ENCODE measurements at places on chromosomes 4 and X. TPM values are rescaled to one million over a fixed set of nuclear protein-coding genes. Genes with fewer than 3 reads are reported as not detected.

DNA sequence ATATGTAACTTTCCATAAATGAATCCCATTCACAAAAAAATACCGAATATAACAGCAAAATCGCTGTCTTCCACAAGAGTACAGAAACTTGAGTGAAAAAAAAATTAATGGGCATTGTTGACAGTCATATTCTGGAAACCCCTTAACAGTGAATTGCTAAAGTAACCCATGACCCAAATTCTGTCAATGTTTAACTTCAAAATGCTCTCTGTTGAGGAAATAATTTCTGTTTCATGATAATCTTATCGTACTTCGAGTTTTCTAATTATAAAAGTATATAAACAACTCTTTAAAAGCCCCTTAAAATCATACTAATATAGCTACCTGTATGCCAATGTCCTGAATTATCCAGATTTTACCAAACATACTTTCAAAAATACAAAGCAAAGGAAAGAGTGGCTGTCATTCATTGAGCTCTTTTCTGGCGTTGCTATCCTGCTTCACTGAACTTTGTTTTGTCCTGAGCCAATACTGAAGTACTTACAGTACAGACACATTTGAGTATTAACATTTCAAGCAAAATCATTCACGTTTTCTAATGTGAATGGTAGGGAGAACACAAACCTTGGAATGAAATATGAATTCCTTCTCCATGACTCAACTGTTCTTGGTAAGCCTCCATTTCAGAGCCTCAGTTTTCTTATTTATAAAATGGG is 2.4 kb downstream of the XAGE3 start:
- DNase-seq = no peak

- no peak for DNase-seq
These were observed 114.5 kb upstream of the RBPJ start for GRCh38 chr4:26206339-26206738.

DNA sequence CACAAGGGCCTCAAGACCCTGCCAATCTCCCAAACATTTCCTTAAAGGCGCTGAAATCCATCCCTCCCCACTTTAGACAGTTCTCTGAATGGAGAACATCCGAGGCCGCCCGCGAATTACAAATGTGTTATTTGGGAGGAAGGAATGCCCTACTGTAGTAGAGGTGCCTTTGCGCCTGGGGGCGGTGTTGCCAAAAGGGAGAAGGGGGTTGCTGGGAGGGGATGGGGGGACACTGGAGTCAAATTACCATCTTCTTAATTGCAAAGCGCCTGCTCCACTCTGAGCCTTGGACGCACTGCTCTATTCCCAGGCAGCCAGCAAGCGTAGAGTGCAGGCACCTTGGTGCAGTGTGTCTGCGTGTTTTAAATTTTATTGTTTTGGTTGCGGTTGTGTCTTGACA is 2.7 kb downstream of the TMEM255A start:
- no peak for DNase-seq

- DNase-seq = no peak
These were observed 16.0 kb downstream of the TBCK start for GRCh38 chr4:106299977-106300376.

GRCh38 chrX:42943051-42943974 is 165.3 kb upstream of the PPP1R2C start:
- peak; percentile 41 for DNase-seq

- DNase-seq = no peak
These were observed 85.9 kb downstream of the CLDN34 start for GRCh38 chrX:10052906-10053625.

- DNase-seq = no peak
These were observed 196.4 kb upstream of the DDX53 start for GRCh38 chrX:22803353-22803752.

The AMTN gene
- polyA plus RNA-seq = not detected
